Amygdala (tissue), 56 donors: ENCODE measurements at places on chromosomes 7 and 10.

- no peak for DNase-seq
These were observed 150.6 kb downstream of the CACNB2 start for GRCh38 chr10:18290651-18291313.

- no peak for DNase-seq
These were observed 27.5 kb upstream of the NME8 start for GRCh38 chr7:37820708-37821468.

GRCh38 chr10:1173091-1173490 lies 116.9 kb downstream of the WDR37 start:
- no peak for DNase-seq

DNA sequence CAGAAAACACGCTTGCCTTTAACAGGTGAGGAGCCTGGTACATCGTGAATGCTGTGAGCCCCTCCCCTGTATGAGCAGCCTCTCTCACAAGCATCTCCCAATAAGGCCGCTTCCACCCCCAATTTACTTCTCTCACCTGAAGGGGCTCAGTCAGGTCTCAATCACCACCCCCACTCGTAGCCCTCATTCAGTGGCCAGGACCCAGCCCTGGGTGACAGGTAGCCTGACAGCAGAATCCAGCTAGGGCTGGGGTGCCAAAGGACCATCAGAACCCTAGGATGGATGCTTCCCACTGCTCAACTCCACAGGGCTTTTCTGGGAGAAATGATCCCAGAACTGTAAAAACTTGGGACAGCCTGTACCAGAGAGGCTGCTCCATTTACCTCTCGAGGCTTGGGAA lies 6.4 kb upstream of the NDST2 start:
- DNase-seq: no peak

GRCh38 chr10:119521443-119522204 lies 20.9 kb downstream of the RGS10 start:
- no peak for DNase-seq

DNA sequence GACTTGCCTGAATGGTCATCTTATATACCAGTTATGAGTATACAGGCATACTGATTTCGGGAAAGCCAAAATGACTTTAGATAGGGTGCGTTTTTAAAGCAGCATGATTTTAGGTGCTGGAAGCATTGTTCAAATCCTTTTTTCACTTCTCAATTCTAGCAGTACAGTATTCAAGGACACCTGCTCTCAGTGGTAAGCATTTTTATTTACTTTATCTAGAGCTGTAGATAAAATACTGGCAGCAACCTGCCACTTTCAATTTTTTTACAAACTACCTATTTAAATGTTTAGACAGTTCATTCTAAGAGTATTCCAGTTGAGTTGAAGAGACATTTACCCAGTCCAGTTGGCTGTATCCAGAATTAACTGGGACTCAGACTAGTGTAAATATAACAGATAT lies 33.6 kb downstream of the TMEM106B start:
- no peak for DNase-seq

GRCh38 chr10:62907470-62908212 lies 91.5 kb upstream of the EGR2 start:
- no peak for DNase-seq

DNA sequence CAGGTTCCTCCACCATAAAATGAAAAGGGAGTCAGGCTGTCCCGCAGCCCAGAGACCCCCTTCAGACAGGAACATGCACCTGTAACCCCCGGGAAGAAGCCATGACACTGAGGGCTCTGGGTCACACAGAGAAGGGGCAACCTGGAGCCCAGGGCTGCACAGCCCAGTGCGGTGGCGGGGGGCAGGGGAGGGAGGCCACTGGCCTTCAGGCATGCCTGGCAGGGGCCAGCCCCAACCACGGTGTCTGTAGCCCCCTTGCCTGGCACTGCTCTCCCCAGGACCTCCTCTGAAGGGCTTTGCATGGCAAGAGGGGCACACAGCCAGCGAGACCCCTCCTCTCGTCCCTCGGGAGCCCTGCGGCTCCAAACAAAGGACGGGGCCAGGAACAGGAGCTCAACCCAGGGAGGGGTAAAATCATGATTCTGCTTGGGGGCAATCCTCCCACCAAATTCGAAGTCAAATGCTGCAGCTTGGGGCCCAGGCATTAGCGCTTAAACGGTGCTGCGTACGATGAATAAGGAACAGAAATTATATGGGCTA lies 235.1 kb downstream of the MAD1L1 start:
- DNase-seq: no peak

- DNase-seq: no peak
These were observed 101.8 kb upstream of the FZD1 start for GRCh38 chr7:91162436-91162835.

DNA sequence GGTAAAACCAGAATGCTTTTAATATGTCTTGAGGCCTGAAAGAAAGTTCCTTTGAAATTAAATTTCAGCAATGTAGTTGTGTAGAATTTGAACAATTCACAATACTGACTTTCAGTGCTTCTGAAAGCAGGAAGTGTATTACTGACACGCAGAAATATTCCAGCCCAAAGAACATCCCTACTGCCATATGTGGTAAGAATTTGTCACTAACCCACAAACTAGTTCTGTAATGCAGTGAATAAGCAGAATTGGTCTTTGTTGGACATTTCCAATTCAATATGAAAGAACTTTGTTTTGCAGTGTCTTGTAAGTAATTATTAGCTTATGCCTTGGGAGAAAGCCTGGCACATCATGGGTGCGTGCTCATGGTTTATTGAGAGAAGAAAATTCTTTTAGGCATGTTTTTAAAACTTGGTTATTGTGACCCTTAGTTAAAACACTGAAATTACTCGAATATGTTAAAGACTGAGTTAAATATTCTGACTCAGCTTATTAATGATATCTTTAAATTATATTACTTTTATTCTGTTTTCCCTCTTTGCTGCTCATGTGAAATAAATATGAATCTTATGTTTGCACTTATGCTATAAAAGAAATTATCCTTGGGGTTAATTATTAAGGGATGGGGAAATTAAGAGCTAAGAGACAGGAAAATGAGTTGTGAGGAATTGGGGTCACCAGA lies 33.4 kb downstream of the PTPN12 start:
- no peak for DNase-seq

- DNase-seq: peak; percentile 34
These were observed 1.2 kb upstream of the ATP6V0E2 start for GRCh38 chr7:149872419-149873073.

GRCh38 chr7:112266595-112267270 lies 60.2 kb downstream of the ZNF277 start:
- no peak for DNase-seq

GRCh38 chr7:4269746-4270145 lies 412.3 kb upstream of the FOXK1 start:
- DNase-seq: no peak

DNA sequence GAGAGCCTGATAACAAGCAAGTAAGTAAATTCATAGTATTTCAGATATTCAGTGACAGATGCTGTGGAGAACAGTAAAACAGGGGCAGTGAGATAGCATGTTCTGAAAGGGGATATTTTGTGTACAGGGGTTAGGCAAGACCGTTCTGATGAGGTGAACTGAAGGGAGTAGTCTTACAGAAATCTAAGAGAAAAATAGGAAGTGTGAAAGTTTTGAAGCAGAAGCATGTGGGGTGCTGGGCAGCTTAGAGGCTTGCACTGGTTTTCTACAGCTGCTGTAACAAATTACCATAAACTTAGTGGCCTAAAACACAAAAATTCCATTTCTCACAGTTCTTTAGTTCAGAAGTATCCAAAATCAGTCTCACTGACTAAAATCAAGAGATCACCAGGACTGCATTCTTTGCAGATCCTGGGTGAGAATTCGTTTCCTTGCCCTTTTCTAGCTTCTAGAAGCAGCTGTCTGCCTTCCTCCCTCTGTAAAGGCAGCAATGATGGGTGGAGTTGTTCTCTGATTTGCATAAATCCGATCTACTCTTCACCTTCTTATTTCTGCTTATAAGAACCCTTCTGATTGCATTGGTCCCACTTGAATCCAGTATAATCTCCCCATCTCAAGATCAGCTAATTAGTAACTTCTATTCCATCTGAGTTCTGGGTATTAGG lies 7.5 kb upstream of the KLF14 start:
- DNase-seq: no peak

DNA sequence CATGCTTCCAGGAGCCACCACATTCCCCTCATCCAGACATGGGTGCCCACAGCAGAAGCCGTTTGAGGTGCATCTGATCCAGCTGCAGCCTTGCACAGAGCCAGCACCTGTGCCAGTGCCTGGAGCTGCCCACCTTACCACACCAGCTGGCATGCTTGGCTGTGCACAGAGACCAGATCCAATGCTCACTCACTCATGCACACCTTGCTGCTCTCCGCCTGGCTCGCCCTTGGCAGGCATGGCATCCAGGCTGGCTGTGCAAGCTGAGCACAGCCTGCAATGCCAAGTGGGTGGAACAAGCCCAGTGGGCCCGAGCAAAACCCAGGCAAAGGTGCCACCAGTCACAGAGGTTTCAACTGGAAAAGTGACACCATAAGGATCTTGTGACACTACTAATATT lies 66.9 kb upstream of the SEMA3A start:
- DNase-seq: no peak

DNA sequence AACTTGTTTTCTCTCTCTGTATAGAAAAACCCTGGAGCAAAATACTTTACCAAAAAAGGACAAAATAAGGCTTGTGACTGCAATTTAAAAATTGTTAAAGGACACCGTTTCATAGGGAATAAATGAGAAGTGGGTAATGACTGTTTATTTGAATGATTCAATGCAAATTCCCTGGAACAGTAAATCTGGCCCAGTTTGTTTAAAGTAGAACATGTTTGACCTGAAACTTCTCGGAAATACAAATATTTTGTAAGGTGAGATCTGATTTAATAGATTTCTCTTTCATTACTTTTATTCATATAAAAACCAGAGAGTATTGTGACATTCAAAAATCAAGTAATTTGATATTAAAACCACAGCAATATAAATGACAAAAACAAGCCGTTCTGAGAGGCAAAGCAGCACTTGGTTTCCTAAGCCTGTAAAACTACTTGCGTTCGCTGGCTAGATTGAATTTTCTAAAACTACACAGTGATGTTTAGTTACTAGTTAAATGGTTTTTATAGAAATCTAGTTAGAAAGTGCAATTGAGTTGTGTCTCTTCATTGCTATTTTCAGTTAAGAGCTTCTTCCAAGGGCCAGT lies 76.8 kb upstream of the PITRM1 start:
- no peak for DNase-seq

GRCh38 chr7:5421714-5422395 lies 1.8 kb downstream of the TNRC18 start:
- DNase-seq: no peak

GRCh38 chr7:150514748-150515222 lies at the start of gene GIMAP7:
GIMAP7 (plus strand) TSS chr7:150514872; CDS start chr7:150519975, 5,103 bp downstream.
- no peak for DNase-seq

- DNase-seq: no peak
These were observed 77.9 kb upstream of the RHOBTB1 start for GRCh38 chr10:61021926-61022325.

- no peak for DNase-seq
These were observed 47.6 kb downstream of the UNC5B start for GRCh38 chr10:71259815-71260501.

- no peak for DNase-seq
These were observed 45.1 kb downstream of the DPY19L1 start for GRCh38 chr7:34991938-34992840.

GRCh38 chr7:130943336-130943901 lies 209.4 kb upstream of the KLF14 start:
- DNase-seq: no peak

DNA sequence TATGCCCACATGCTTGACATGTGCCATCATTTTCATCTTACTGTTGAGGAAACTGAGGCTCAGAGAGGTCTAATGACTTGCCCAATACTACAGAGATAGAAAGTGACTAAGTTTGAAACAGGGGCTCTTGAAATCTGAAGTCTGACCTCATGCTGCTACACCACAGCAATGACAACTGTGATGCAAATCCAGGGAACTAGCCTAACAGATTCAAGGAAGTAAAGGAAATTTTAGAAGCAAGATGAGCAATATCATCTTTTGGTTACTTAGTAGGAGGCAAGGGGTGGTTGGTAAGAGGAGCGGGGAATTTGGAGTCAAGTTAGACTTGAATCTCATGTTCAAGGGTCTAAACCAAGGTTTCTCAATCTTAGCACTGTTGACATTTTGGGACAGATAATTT lies 26.3 kb upstream of the OSBPL3 start:
- DNase-seq: no peak

DNA sequence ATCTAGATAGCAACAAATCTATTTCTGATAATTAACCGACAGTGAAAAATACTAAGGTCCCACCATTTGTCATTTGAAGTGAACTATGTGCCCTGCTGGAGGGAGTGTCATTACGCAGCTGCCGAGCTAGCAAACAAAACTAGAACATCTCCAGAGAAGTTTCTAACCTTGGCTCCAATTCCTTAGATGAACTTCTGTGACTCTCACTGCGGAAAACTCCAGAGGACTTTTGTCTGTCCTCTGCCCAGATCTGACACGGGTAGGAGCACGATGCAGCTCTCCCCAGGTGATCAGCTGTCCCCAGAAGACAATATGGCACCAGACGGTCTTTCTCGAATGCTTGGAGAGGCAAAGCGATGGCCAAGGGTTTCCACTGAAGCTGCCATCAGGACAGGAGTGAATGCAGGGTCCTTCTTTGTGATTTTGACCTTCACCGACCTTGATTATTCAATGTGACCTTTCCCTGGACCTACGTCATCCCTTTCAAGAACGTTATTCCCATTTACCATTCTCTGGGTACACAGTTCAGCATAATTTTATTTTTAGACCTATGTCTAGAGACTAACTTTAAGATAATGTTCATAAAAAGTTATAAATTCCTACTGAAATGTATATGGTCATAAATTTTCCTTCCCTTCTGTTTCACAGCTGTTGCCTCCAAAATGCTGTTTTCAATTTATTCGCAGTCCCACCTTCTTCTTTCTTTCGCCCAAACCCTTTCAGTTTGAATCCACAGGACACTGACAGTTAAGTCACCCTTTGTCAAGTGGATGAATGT lies 116.7 kb upstream of the C7orf33 start:
- DNase-seq: no peak

- DNase-seq: no peak
These were observed 20.7 kb downstream of the NMT2 start for GRCh38 chr10:15147594-15148392.

- DNase-seq: no peak
These were observed 12.1 kb downstream of the SAP25 start for GRCh38 chr7:100561491-100562194.

DNA sequence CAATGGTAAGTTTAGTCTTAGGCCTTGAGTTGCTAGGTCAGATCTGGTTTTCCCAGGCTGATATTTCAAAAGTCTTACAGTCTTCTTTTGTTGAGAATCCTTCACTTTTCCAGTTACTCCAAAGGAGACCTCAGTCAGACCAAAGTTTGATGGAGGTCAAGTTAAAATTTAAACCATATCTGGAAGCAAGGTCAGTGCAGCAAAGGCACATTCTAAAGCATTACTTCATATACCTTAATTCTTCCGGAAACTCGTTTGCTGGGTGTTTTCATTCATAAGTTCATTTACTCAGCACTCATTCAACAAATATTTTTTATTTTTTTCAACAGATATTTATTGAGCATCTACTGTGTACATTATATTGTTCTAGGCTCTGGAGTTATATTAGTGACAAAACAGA lies 403.0 kb upstream of the LRGUK start:
- no peak for DNase-seq

DNA sequence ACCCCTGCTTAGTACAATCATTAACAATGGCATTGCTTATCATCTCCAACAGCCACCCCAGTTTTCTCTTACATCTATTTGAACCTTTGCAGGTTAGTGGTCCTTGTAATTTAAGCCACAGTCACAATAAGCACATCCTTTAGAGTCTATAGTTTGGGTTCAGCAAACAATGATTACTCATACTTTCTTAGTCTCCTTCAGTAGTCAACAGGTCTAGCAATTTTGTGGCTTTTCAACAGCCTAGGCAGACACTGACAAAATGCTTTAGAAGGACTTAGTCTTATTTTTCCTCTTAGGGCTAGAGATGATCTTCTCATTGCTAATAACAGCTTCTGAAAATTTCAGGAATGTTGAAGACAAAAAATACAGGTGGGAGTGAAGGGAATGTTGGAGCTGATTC lies 32.3 kb upstream of the FAM204A start:
- DNase-seq: no peak
